ENCODE measurements at places on chromosomes 2 and 18. TPM values are rescaled to one million over a fixed set of nuclear protein-coding genes. Genes with fewer than 3 reads are reported as not detected.

Gene DES
- not detected for total RNA-seq

Gene KLF7
- total RNA-seq = 49.1 TPM

Gene SCYGR4
- not detected for total RNA-seq

Gene CD8A
- total RNA-seq = 67.8 TPM

Gene UGT1A10
- total RNA-seq = not detected

Gene TSGA10
- total RNA-seq = 8.6 TPM

Gene BOLA3
- 72.5 TPM for total RNA-seq

Gene FAM161A
- total RNA-seq = 2.2 TPM

Gene CRACDL
- total RNA-seq = 0.22 TPM

Gene GPAT2
- 10.9 TPM for total RNA-seq

Gene CIB4
- total RNA-seq = not detected

Gene TWIST2
- total RNA-seq = not detected

Gene MEP1B
- total RNA-seq = 0.20 TPM

Gene COL6A3
- 0.11 TPM for total RNA-seq

Gene MC2R
- not detected for total RNA-seq

Gene DOK1
- total RNA-seq = 34.4 TPM

Gene FER1L5
- not detected for total RNA-seq

Gene NEB
- 0.31 TPM for total RNA-seq

Gene DSG4
- not detected for total RNA-seq

Measured in natural killer cell treated with Interleukin-12 subunit alpha and Interleukin-12 subunit beta and Interleukin-15 and Interleukin-18, amount 100 ng/mL, for 72 hours (primary cell).